ENCODE measurements at places on chromosomes 13 and 19. TPM values are rescaled to one million over a fixed set of nuclear protein-coding genes. Genes with fewer than 3 reads are reported as not detected.

Gene SLC1A6
- 10.7 TPM for total RNA-seq

Gene ZNF98
- total RNA-seq: 2.2 TPM

Gene APOC4
- total RNA-seq: not detected

Gene ZNF154
- 0.15 TPM for total RNA-seq

Gene ATXN8OS
- total RNA-seq: not detected

Gene SIGLEC10
- 1.3 TPM for total RNA-seq

Gene VN1R4
- not detected for total RNA-seq

Gene PRODH2
- not detected for total RNA-seq

Gene PSPN
- total RNA-seq: 0.68 TPM

Gene ERICH6B
- total RNA-seq: not detected

Gene VSIG10L
- total RNA-seq: 38.5 TPM

Gene ODAD3
- 0.44 TPM for total RNA-seq

Gene PSG3
- not detected for total RNA-seq

Gene FCER2
- total RNA-seq: not detected

Gene TBXA2R
- total RNA-seq: 1.2 TPM

Gene NLRP8
- total RNA-seq: not detected

Gene BRCA2
- total RNA-seq: 0.96 TPM

Gene KLF1
- total RNA-seq: not detected

Data from lower leg skin (tissue), 4 donors.